ENCODE measurements at places on chromosomes 12 and 14.

- no peak for DNase-seq
Measured at GRCh38 chr14:105840266-105841021, 314.1 kb downstream of the TMEM121 start.

- no peak for DNase-seq
Measured at GRCh38 chr12:40451661-40452060, 226.9 kb downstream of the LRRK2 start.

- no peak for DNase-seq
Measured at GRCh38 chr14:96590190-96590864, 88.1 kb downstream of the PAPOLA start.

DNA sequence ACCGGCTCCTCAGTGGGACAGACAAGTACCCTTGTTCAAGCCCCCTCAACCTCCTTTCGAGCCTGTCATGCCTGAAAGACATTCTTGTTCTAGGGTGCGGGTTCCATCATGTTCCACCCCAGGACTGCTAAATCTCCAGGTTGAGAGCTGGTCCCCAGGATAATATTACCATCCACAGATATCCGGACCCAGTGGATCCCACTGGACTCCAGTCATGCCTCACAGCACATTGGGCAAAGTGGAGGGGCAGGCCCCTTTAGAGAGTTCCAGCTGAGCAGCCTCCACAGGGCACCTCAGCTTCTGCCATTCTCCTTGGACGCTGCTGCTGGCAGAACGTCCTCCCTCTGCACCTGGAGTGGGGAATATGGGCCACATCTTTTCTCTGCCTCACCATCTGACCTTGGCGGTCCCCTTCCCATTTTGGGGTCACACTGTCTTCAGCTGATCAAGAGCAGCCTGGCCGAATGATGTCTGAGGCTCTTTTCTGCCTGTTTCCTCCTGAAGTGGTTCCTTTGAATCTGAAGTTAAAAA, 137.4 kb downstream of the BCL11B start:
- no peak for DNase-seq
